ENCODE measurements at places on chromosomes 5 and 9.

DNA sequence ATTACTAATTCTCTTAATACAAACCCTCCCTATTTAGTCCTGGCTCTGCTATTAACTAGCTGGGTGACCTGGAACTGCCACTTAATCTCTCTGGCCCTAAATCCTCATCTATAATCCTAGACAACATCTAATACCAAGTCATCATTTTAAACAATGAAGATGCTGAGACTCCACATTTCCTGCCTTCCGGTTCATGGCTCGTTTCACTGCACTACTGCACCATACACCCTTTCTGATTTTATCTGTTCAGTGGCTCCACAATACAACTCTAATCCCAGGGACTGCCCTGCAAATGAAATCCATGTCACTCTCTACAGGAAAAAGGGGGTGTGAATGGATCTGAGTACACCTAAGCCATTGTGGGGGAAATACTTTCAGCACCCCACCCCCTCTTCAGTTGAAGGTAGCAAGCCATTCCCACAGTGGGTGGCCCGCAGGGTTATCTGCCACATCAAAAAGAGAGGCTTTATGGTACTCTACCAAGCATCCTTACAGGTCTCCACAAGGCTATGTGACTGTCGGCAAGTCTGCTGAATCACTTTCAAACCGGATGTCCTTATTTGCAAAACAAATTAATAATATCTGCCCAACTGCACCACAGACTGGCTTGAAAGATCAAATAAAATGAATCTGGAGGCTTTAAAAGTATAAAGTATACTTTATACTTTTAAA is 89.5 kb downstream of the EPB41L4A start:
- no peak for DNase-seq

GRCh38 chr9:12697719-12698118 is 4.5 kb downstream of the TYRP1 start:
- DNase-seq = no peak

DNA sequence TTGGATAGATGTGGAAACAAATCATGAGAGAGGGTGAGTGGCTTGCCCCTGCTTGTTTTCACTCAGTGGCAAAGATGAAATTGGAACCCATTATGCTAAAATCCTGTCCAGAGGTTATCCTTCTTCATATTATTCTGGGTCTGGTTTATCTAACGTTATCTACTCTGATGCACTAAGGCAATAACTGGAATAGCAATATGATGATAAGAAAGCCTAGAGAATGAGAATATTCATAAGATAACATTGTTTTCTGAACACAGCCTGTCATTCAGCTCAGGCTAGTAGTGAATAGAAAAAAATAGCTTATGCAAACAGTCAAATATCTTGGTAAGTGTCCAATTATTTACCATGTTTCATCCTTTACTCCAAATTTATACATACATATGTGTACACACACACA is 132.0 kb upstream of the C6 start:
- DNase-seq = no peak

DNA sequence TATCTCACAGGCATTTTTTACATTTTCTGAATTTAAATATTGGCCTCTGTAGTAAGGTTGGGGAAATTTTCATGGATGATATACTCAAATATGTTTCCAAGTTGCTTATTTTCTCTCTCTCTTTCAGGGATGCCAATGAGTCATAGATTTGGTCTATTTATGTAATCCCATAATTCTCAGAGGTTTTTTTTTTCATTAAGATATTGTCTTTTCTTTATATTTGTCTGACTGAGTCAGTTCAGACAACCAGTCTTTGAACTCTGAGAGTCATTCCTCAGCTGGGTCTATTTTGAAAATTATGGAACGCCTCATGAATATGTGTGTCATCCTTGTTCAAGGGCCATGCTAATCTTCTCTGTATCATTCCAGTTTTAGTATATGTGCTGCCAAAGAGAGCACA is 223.2 kb downstream of the PCSK1 start:
- DNase-seq = no peak

DNA sequence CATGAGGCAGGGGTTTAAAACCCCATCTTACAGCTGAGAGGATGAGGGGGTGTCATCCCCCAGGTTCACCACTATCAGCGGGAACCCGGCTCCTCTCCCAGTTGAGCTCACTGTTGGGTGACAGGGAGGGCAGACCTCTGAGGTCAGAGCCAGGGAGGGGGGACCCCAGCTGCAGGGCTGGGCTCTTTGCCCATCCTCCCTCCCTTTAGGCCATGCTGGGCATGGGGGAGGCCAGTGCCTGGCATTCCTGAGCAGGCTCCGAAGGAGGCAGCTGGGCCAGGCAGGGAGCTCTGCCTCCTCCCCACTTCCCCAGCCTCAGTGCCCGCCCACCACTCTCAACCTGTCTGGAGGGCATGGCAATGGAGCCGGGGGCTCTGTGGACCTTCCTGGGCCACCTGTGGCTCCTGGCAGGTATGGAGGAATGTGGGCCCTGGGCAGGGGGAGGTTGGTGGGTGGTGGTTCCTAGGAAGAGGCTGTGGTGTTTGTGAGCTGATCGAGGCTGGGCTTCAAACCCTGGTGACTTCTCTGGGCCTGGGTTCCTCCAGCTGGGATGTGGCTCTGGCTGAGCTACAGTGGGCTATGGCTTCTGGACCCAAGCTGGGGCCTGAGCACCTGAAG is 12.6 kb downstream of the CRB2 start:
- no peak for DNase-seq

DNA sequence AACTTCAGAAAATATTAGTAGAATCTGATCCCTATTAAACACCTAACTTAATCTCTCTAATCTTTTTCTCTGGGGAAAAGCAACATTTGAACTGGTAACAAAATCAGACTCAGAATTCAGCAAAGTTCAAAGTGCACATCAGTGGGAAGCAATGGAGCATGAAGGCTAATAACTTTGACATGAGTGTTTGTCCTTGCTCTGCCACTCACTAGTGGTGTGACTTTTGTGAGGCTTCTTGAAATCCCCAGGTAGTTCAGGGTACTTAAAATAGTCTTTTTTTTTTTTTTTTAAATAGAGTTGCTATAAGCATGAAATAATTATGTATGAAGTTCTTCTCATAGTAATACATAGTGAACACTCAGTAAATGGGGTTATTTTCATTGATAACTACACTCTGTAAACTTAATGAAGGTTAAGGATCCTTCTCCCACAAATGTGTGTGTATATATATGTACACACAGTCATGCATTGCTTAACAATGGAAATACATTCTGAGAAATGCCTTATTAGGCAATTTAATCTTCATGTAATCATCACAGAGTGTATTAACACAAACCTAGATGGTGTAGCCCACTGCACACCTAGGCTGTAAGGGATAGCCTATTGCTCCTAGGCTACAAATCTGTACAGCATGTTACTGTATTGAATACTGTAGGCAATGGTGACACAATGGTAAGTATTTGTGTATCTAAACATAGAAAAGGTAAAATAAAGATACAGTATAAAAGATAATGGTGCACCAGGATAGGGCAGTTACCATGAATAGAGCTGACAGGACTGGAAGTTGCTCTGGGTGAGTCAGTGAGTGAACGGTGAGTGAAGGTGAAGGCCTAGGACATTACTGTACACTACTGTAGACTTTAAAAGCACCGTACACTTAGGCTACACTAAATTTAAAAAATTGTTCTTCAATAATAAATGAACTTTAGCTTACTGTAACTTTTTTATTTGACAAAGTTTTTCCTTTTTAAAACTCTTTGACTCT is 73.3 kb upstream of the HMHB1 start:
- no peak for DNase-seq

DNA sequence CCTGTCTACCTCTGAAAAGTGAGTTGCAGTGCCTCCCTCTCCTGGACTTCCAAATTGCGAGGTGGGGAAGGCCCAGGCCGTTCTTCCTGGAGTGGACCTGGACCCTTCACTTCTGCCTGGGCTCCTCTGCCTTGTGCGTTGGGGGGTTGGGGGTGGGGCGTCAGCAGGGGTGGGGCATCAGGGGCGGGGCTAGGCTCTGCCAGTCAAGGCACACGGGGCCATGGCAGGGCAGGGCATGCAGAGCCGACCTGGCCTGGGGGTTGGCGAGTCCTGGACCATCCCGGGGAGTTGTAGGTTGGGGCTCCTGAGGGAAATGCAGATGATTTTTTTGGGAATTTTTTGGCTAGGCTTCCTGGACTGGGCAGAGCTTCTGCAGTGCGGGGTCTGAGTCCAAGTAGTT is 87.1 kb downstream of the EHMT1 start:
- DNase-seq = no peak

DNA sequence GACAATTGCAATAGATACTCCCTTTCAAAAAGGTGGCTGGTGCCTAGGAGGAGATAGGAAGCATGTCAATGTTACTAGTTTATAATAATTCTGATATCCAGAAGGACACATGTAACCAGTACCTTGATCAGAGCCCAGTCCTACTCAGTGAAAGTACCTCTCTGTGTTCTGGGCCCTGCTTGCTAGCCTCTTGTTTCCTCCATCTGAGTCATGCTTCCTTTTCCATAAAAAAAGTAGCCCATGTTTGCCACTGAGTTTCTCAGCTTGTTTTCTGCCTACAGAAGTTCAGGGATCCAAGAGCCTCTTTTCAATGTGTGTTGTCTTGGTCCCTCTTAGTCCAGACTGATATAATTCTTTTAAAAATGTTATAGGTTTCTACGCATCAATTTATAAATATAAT is 149.0 kb downstream of the SSBP2 start:
- no peak for DNase-seq

DNA sequence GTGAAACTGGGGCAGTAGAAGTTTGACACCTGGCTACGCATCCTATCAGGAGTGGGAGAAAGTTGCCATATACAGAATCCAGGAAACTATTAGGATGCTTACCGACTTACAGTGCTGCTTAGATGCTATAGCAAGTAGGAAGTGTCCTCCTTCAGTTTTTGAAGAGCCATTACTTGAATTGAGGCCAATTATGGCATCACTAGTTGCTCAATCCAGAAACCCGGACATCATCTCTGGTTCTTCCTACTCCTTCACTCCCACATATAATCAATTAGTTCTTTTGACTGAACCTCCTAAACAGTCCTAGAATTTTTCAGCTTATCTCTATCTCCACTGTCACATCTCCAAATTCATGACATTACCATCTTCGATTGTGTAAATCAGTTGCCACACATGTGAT is 41.8 kb upstream of the UGCG start:
- DNase-seq = no peak

DNA sequence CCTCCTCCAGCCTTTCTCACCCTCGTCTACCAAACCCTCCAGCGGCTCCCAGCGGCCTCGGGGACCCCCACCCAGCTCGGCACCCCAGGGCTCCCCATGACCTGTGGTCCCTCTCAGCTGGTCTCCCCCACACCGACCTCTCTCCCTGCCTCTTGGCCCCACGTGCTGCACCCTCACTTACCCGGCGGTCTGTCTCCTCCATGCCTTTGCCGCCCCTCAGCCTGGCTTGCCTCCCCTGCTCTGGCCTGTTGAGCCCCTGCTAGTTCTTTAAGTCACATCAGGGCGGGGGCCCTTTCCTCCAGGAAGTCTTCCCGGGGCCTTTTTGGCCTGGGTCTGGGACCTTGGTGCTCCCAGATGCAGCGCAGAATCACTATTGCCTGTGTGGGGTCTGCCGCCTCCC is 81.5 kb downstream of the LMX1B start:
- no peak for DNase-seq

- no peak for DNase-seq
Observed at GRCh38 chr5:4387290-4387689, 752.8 kb upstream of the ADAMTS16 start.

- no peak for DNase-seq
Observed at GRCh38 chr5:126745259-126745992, 31.5 kb upstream of the LMNB1 start.

DNA sequence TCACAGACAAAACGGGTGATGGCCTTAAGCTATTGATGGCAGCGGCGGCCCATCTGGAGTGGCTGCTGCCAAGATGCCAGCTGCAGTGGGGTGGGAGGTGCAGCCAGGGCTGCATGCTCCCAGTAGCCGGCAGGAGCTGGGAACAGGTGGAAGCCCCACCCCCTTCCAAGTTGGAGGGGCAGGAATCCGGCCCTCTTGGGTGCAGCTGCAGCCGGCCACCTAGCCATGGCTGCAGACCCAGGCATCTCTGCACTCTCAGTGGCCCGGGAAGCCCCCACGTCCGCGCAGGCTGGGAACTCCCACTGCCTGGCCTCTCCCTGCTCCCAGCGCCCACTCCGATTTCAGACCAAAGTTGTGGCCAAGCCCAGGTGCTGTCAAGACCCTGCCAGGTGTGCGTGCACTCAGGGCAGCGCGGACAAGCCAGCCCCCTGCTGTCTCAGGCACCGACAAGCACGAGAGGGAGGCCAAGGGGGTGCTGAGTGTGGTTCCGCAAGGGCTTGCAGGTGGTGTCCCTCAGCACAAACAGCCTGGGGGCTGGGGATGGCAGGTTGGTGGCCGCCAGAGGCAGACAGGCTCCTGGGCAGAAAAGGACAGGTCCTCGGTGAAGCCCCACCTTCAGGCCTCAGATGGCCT is 115.1 kb upstream of the TSLP start:
- DNase-seq = no peak

DNA sequence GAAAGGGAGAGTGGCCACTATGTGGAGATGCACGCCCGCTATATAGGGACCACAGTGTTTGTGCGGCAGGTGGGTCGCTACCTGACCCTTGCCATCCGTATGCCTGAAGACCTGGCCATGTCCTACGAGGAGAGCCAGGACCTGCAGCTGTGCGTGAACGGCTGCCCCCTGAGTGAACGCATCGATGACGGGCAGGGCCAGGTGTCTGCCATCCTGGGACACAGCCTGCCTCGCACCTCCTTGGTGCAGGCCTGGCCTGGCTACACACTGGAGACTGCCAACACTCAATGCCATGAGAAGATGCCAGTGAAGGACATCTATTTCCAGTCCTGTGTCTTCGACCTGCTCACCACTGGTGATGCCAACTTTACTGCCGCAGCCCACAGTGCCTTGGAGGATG is 19.8 kb downstream of the RGMB start:
- no peak for DNase-seq

GRCh38 chr9:113992994-113993393 is 85.1 kb downstream of the AMBP start:
- no peak for DNase-seq

GRCh38 chr5:1101961-1102713 is 9.7 kb downstream of the SLC12A7 start:
- DNase-seq = no peak

DNA sequence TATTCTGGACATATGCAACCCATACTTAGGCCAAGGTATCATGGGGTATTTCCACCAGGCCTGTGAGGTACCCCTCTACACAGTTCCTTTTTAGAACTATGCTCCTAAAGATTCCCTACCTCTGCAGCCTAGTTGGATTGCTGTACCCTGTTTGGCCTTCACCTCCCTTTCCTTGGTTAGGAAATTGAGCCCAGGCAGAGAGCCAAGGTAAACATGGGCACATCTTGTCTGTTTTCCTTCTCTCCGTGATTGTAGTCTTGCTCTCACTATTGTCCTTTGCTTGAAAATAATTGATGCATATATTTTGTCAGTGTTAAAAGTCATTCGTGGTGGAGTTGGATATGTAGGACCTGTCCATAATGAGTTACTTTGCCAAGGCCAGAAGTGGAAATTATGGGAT is 26.7 kb downstream of the BDP1 start:
- no peak for DNase-seq

GRCh38 chr9:20084125-20084524 is 295.3 kb upstream of the SLC24A2 start:
- DNase-seq = no peak

- no peak for DNase-seq
Observed at GRCh38 chr9:68780380-68780712, 75.3 kb downstream of the PIP5K1B start.

- DNase-seq = no peak
Observed at GRCh38 chr9:29668732-29669131, 2095.5 kb upstream of the C9orf72 start.

- no peak for DNase-seq
Observed at GRCh38 chr9:132181796-132182313, 20.0 kb downstream of the NTNG2 start.

- no peak for DNase-seq
Observed at GRCh38 chr9:127912882-127913281, 4.0 kb downstream of the ST6GALNAC4 start.
